ENCODE measurements at places on chromosomes 3 and 15.

DNA sequence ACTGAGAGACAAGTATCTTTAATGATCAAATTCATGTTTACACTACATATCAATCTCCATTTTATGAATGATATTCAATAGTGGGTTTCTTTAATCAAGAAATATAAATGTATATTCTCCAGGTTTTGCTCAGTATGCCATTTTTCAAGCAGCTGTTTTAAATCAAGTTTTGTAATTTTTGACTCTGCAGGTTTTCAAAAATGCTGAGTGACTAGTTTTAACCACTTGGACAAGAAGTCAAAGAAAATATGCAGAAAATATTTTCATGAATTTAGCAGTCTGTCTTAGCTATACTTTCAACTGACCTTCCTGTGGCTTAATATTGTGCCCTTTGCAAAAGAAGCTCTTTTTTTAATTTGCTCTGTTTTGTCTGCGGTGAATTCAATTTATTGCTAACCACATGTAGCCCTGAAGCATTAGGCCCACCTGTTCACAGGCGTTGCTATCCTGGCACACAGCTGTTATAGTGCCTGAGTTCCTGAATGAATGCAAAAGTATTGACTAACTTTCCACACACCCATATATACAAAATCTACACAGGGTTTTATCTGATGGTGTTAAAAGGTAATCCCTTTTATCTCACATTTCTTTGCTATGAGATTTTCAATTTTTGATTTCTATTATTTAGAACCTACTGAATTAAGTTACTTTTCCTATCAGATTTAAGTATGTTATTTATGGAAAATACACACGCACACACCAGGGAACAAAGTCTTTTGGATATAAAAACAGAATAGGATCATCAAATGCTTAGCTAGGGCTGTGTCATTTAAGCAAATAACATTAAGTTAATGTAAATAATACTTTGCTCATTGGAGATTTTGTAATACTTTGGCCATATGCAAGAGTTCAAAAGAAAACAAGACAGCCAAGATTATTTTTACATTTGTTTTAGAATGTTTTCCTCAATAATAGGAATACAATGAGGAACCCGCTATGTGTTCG, 1166.1 kb upstream of the GBE1 start:
- DNase-seq, result no peak

DNA sequence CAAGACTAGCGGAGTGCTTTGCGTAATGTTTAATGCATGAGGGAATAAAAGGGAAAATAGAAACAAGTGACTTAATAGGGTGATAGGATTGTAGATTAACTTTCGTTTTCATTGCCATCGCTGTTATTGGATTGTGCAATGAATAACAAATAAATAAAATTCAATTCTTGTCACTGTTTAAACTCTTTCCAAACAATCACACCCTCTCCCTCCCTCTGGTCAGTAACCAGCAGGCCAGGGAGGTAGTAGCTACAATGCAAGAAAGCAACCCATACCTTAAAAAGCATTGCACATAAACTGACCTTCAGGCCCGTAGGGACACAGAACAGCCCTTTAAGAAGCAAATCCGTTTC, 705 bp upstream of the TFRC start:
- DNase-seq, result no peak

GRCh38 chr3:149566292-149566975, 91.4 kb downstream of the WWTR1 start:
- no peak for DNase-seq

DNA sequence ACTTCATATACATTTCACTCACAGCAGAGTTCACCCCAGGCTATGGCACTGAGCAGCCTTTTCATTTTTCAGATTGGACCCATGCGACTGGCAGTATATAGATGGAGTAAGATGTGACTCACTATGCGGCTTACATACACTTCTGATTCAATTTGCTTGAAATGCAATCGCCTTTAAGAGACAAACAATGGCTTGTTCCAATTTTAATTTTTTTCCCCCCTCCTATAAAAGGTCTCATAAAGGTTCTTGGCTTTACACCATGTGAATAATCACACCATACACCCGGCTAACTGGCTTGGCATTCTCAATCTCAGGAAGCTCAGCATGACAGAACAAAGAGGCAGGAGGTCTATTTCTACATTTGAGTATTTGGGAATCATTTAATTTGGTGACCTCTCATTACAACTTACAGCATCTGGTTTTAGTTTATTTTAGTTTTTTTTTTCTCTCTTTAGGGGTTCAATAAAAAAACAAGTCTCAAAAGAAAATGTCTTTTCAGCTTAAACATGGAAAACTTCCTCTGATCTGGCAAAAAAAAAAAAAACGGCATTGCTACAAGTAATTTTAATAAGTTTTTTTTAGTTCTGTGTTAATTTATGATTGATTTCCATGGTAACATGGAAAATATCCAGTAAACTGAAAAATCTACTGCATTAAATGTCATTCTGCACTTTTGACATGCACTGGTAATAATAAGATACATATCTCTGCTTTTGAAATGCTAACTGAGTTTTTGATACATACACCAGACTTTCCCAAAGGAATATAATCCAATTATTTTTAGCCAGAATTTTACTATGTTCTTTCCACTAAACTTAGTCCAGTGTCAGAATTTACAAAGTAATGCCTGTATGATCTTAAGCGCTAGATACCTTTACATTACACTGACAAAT, 38.8 kb downstream of the GADL1 start:
- DNase-seq, result no peak
